ENCODE measurements at places on chromosomes 4 and X. TPM values are rescaled to one million over a fixed set of nuclear protein-coding genes. Genes with fewer than 3 reads are reported as not detected.

- peaks cover 7% of the 10 kb centered on the region for H3K36me3 ChIP-seq
- peaks cover 19% of the 10 kb centered on the region for H3K4me1 ChIP-seq
- H3K4me3 ChIP-seq: no peak overlapping the region
- H3K27me3 ChIP-seq: peaks cover 7% of the 10 kb centered on the region
These were observed 2.1 kb downstream of the HSD17B11 start for GRCh38 chr4:87388901-87389300.

DNA sequence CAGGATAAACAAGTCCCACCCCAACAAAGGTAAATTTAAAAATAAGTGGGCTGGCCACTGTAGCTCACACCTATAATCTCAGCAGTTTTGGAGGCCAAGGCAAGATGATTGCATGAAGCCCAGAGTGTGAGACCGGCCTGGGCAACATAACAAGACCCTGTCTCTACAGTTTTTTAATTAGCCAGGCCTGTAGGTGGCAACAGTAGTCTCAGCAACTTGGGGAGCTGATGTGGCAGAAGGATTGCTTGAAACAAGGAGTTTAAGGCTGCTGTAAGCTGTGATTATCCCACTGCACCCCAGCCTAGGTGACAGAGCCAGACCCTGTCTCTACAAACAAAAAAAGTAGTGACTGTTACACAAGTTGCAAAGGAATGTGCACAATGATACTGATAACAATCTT lies 74.6 kb upstream of the FAAH2 start:
- no peak overlapping the region for H3K4me3 ChIP-seq
- no peak overlapping the region for H3K27ac ChIP-seq
- no peak for DNase-seq
- H3K4me1 ChIP-seq: no peaks in the 10 kb centered on the region
- no peaks in the 10 kb centered on the region for H3K27me3 ChIP-seq
- peaks cover 3% of the 10 kb centered on the region for H3K36me3 ChIP-seq

- no peak overlapping the region for H3K4me3 ChIP-seq
- peaks cover 19% of the 10 kb centered on the region for H3K4me1 ChIP-seq
- peak; percentile 23 for DNase-seq
- no peak overlapping the region for H3K27ac ChIP-seq
- H3K36me3 ChIP-seq: peaks cover 41% of the 10 kb centered on the region
- no peaks in the 10 kb centered on the region for H3K27me3 ChIP-seq
These were observed 10.9 kb downstream of the DCK start for GRCh38 chr4:71004281-71004851.

GRCh38 chr4:56871371-56871866 lies 36.3 kb upstream of the REST start:
- H3K4me1 ChIP-seq: peaks cover 8% of the 10 kb centered on the region
- no peak overlapping the region for H3K4me3 ChIP-seq
- DNase-seq: peak; percentile 8
- no peaks in the 10 kb centered on the region for H3K27me3 ChIP-seq

GRCh38 chr4:172892300-172892699 lies 276.3 kb upstream of the GALNT7 start:
- H3K36me3 ChIP-seq: no peaks in the 10 kb centered on the region
- no peaks in the 10 kb centered on the region for H3K27me3 ChIP-seq
- peak; percentile 14 for DNase-seq

The TCP11X2 gene
- 2.0 TPM for total RNA-seq

DNA sequence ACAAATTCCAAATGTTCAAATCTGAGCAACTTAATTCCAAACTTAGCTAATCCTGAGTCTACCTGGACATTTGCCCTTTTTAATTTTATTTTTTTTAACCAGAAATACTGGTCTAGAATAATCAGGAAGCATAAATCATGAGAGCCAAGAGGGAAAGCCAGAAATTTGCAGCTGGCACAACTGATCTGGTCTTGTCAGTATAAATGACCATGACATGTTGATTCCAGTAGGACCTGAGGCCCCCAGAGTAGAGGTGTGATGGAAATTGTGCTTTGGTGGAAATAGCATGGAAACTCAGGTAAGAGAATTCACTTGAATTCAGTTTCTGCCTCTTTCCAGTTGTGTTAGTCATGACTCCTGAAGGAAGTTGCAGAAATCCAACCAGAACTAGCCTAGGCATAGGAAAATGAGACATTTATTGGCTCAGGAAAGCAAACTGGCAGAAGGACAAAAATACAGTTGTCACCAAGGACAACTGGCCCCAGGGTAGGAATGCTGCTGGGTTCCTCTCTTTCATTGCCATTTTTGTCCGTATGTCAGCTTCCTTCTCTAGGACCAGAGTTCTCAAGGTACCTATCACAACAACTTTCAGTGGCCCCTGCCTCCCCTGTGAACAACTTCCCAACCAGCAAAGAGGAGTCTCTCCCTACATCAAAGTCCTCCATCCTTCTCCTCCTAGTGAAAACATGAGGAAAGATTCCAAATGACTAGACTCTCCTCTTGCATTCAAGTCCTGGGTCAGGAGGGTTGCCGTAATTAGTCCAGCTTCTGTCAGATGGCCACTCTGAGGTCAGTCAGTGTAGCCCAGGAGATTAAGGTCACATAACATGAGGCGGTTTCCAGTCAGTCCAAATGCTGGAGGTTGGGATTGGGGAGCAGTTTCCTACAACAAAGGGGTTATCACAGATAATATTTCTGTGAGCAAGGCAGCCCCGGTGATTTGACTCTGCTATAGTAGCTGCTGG lies 29.3 kb upstream of the MYOZ2 start:
- H3K27ac ChIP-seq: peak overlapping the region; percentile 52
- no peak overlapping the region for H3K4me3 ChIP-seq
- H3K36me3 ChIP-seq: no peaks in the 10 kb centered on the region
- H3K4me1 ChIP-seq: peaks cover 20% of the 10 kb centered on the region
- H3K27me3 ChIP-seq: peaks cover 2% of the 10 kb centered on the region

The PRSS48 gene
- not detected for total RNA-seq

GRCh38 chrX:28108186-28108945 lies 127.1 kb upstream of the DCAF8L1 start:
- no peak overlapping the region for H3K4me3 ChIP-seq
- no peaks in the 10 kb centered on the region for H3K27me3 ChIP-seq
- no peak overlapping the region for H3K27ac ChIP-seq
- no peaks in the 10 kb centered on the region for H3K4me1 ChIP-seq
- H3K36me3 ChIP-seq: no peaks in the 10 kb centered on the region
- DNase-seq: no peak

- H3K36me3 ChIP-seq: no peaks in the 10 kb centered on the region
- no peaks in the 10 kb centered on the region for H3K27me3 ChIP-seq
- no peak overlapping the region for H3K27ac ChIP-seq
These were observed 160.1 kb upstream of the FSTL5 start for GRCh38 chr4:162323919-162324318.

The CXCL8 gene
- total RNA-seq: not detected

DNA sequence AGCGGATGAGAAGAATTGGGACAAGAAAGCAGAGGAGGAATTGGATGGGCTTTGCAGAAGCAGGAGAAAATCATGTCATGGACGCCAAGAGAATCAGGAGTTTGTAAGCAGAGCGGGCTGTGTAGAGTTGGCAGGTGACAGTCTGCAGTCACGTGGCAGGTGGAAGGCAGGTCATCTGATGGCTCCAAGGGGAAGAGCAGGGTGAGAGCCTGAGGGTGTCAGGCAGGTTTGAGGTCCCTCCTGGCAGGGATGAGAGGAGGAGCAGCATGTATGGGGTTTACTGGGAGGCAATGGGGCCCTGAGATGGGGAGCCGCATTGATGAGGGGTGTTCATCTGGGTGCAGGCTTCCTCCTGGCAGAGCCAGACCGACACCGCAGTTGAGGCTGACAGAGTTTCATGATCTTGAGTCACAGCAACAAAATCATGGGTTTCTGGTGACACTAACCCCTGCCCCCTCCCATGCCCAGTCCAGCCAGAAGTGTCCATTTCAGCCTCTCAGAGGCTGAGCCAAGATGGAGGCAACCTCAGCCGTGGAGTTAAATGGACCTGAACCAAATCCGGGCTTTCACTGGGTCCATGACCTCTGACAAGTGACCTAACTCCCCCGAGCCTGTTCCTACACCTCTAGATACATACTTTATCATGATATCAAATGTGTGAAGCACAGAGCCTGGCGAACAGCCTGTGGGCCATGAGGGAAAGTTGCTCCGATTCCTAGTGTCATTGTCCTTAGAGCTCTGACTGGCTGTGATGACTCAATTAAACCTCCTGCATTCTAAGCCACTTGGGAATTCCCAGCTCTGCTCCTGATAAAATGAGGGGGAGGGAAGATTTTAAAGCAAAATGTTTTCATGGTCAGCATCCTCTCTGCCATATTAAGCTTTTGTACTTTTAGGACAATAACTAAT lies 36.1 kb downstream of the EVC start:
- H3K27me3 ChIP-seq: no peaks in the 10 kb centered on the region
- no peak for DNase-seq
- H3K36me3 ChIP-seq: peaks cover 18% of the 10 kb centered on the region

The LYAR gene
- total RNA-seq: 13.2 TPM

DNA sequence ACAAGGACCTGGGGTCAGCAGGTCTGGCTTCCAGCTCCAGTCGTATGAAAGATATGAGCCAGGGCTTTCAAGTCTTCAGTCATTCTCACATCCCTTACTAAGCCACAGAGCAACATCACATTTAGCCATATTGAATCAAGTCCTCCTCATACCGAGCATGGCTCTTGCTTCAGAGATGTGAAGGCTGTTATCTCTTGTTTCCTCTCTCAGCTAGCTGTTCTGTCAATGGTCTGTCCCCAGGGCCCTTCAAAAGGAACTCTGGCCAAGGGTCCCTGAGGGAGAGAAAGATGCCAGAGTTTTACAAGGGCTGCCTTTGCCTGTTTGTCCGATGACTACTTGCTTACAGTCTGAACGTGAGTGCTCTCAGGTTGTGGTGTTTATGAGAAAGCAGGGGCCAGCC lies 30.5 kb downstream of the DOCK11 start:
- H3K27me3 ChIP-seq: no peaks in the 10 kb centered on the region
- no peaks in the 10 kb centered on the region for H3K4me1 ChIP-seq
- no peak overlapping the region for H3K27ac ChIP-seq
- no peak for DNase-seq

- no peaks in the 10 kb centered on the region for H3K4me1 ChIP-seq
- no peak overlapping the region for H3K27ac ChIP-seq
- H3K27me3 ChIP-seq: no peaks in the 10 kb centered on the region
- H3K4me3 ChIP-seq: no peak overlapping the region
These were observed 46.0 kb upstream of the GUCY1B1 start for GRCh38 chr4:155712846-155713245.

DNA sequence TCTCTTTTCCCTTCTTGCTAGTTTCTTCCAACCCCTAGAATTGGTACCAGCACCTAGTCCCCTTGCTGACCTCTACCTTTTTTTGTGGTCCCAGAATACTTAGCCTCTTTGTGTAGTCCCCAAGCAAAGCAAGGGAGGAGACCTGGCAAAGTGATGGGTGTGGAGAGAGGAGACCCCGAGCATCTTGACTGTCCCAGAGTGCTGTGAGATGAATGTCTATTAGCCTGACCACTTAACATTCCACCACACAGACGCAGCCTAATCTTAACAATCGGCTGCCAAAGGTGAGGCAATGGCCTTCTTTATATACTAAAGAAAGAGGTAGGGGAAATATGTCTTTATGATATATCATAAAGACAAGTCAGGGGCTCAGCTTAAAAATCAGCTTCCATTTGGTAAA lies 55.9 kb downstream of the TRIM2 start:
- peaks cover 5% of the 10 kb centered on the region for H3K27me3 ChIP-seq
- H3K36me3 ChIP-seq: no peaks in the 10 kb centered on the region
- H3K27ac ChIP-seq: no peak overlapping the region
- no peaks in the 10 kb centered on the region for H3K4me1 ChIP-seq

DNA sequence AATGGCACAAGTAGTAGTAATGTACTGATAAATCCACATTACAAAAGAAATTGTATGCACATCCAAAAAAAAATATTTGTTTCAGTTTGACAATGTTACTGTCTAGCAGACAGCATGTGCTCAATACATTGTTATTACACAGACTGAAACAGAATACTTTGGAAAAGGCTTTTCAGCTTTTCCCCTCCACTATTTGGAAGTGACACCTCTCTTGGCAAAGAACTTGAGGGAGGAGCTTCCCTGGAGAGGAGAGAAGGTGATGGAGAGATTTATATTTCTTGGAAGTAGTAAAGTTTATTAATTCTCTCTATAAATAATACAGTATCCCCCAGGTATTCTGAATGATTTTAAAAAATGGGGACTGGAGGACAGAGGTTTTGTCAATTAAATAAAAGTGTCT lies 131.8 kb downstream of the SCFD2 start:
- H3K27me3 ChIP-seq: no peaks in the 10 kb centered on the region
- no peaks in the 10 kb centered on the region for H3K36me3 ChIP-seq
- no peak overlapping the region for H3K27ac ChIP-seq
- no peak for DNase-seq
- no peak overlapping the region for H3K4me3 ChIP-seq

GRCh38 chr4:145530189-145530588 lies 48.5 kb downstream of the SMAD1 start:
- no peak overlapping the region for H3K4me3 ChIP-seq
- no peaks in the 10 kb centered on the region for H3K27me3 ChIP-seq
- H3K36me3 ChIP-seq: peaks cover 6% of the 10 kb centered on the region
- no peak for DNase-seq

DNA sequence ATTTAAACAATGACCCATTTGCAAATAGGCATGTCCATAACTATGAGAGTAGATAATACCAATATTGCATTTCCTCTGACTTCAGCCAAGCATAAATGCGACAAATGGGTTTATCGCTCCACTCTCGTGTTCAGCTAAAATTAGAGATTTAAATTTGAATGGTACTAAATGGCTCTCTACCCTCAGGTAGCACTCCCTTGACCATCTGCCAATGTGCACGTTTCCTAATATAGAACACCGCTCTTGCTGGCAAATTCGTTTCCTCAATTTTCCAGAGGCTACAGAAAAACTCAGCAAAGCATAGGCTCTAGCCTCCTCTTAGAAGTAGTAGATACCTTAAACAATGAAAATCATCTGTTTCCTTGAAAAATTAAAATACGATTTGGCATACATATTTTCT lies 251.6 kb downstream of the ADGRA3 start:
- no peak overlapping the region for H3K4me3 ChIP-seq
- H3K27ac ChIP-seq: no peak overlapping the region
- H3K27me3 ChIP-seq: no peaks in the 10 kb centered on the region
- H3K4me1 ChIP-seq: no peaks in the 10 kb centered on the region
- no peak for DNase-seq
- no peaks in the 10 kb centered on the region for H3K36me3 ChIP-seq

The GALNTL6 gene
- total RNA-seq: 0.10 TPM

GRCh38 chr4:41881981-41882624 lies 53.1 kb upstream of the TMEM33 start:
- H3K36me3 ChIP-seq: peaks cover 4% of the 10 kb centered on the region
- no peak overlapping the region for H3K27ac ChIP-seq
- no peak overlapping the region for H3K4me3 ChIP-seq
- no peak for DNase-seq
- H3K4me1 ChIP-seq: peaks cover 20% of the 10 kb centered on the region

Measured in endothelial cell (in vitro differentiated cells).